Fibroblast of lung (primary cell): ENCODE measurements at places on chromosomes 11 and 22. TPM values are rescaled to one million over a fixed set of nuclear protein-coding genes. Genes with fewer than 3 reads are reported as not detected.

CFAP68 gene
- total RNA-seq: 16.9 and 19.3 TPM in 2 replicates

KDM4E gene
- total RNA-seq: not detected in 2 replicates

RAG2 gene
- not detected in 2 replicates for total RNA-seq

SIDT2 gene
- total RNA-seq: 10.3 and 23.5 TPM in 2 replicates
